Non-pigmented ciliary epithelial cell (primary cell): ENCODE measurements at places on chromosomes 12 and 14.

DNA sequence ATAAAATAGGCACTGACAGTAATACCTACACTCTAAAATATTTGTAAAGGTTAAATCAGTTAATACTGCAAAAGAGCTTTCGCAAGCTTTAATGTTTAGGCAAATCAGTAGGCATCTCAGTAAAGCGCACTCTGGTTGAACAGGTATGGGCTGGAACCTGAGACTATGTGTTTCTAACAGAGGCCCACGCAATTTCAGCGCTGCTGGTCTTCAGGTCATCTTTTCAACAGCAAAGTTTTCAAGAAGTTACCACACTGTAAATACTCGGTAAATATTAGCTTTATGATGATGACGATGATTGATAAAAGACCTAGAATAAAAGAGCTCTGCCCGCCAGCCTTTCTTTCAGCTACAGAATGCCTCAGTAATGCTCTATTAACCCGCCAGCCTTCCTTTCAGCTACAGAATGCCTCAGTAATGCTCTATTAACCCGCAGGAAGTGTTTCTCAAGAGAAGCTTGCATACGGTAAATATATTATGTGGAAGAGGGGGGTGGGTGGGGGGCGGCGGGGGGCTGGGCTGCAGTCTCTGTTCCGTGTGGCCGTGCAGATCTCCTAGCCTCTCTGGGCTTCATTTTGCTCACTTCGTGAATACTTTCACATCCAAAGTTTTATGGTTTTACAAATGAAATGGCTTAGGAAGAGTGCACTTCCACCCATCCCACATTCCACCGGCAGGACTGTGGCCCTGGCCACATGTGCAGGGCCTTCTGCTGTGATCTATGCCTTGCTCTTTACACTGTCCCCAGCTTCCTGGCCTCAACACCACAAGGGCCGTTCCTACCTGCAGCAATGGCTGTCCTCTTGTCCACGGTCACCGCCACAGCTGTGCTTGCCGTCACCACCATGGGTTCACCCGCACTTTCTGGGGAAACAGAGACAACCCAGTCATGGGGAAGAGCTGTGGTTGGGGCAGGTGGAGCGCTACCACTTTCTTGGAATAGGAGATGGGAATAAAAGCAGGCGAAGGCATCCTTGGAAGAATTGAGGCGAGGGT, 19.9 kb downstream of the LRTM2 start:
- no peak for DNase-seq

DNA sequence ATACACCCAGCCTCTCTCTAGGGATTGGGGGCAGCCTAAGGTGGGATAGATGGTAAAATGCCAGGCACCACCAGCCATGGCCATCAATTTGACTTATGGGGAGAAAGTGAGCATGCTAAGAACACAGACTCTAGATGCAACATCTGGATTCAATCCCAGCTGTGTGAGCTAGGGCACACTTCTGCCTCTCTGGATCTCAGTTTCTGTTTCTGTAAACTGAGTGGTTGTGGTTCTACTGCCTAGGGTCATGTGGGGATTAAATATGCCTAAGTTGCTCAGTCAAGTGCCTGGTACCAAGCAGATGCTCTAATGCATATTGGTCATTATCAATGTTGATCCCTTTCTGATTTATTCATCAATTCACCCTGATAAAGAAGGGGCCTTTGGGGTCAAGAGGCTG, 12.6 kb upstream of the OAS1 start:
- no peak for DNase-seq

GRCh38 chr14:72104011-72104613, 171.9 kb downstream of the RGS6 start:
- no peak for DNase-seq

DNA sequence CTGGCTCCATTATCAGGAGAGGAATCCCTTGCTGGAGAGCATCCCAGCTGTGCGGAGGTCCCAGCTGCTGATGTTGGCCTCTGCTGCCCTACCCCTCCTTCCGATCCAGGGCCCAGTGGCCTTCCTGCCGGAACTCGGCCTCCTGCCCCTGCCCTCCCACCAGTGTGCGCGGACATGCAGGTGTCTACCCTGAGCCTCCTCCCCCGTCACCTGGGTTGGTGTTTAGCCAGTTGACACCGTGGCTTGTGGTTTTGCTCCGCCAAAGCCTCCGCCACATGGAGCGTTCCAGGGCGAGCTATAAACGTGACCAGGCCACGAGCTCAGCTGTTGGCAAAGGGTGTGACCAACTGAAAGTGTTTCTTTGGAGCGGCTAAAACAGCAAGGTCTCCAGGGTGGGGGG, 1104.3 kb downstream of the BCL11B start:
- no peak for DNase-seq

- DNase-seq, result no peak
Observed at GRCh38 chr12:98606359-98606988, 13.0 kb downstream of the SLC25A3 start.

DNA sequence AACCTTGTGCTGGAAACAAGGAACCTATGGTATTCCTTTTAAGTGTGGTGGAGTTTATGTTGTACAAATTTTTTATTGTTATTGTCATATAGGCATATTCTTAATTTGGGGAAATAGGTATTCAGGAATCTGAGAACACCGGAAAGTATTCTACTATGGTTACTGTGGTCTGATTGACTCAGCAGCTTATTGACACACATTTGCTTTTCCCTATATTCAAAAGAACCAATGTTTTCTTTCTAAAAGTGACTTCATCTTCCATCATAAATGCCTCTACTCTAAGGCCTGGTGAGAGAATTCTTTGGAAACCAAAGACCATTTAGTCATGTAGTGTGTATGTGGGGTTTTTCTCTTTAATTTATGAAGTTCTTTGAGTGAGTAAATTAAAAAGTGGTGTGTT, 474.8 kb downstream of the TMTC2 start:
- peak; percentile 27 for DNase-seq

GRCh38 chr12:92162079-92162478, 16.4 kb upstream of the BTG1 start:
- no peak for DNase-seq

DNA sequence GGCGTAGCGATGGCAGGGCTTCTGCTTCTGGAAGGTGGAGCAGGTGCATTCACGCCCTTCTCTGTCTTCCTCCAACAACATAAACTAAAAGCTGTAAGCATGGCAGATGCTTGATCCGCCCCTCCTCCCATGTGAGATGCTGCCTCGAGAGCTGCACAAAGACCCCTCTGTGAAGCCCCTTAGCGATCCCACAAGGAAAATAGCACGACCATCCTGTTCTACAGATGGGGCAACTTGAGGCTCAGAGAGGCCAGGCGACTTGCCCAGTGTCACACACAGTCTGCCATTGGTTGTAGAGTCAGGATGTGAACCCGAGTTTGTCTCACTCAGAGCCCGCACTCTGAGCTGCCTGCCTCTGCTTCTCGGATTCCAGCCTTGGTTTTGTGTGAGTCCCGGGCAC, 144.4 kb downstream of the SCARB1 start:
- DNase-seq, result no peak

DNA sequence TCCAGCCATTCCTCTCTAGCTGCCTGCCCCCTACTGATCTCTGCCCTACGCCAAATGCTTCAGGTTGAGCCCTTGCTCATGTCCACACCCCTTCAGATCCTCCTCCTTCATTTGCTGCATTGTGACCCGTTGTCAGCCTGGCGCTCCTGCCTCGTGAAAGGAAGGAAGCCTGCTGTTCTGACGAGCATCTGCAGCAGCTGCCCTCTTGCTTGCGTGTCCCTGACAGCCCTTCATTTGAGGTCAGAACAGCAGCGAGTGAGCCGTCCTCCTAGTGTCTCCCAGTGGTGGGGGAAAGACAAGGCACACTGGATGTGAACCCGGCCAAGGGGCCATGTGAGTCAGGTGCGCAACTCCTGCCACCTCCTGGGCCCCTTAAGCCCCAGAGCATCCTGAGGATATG, 3.0 kb upstream of the PIANP start:
- DNase-seq, result no peak

GRCh38 chr12:69765515-69765914, 26.9 kb downstream of the RAB3IP start:
- no peak for DNase-seq

DNA sequence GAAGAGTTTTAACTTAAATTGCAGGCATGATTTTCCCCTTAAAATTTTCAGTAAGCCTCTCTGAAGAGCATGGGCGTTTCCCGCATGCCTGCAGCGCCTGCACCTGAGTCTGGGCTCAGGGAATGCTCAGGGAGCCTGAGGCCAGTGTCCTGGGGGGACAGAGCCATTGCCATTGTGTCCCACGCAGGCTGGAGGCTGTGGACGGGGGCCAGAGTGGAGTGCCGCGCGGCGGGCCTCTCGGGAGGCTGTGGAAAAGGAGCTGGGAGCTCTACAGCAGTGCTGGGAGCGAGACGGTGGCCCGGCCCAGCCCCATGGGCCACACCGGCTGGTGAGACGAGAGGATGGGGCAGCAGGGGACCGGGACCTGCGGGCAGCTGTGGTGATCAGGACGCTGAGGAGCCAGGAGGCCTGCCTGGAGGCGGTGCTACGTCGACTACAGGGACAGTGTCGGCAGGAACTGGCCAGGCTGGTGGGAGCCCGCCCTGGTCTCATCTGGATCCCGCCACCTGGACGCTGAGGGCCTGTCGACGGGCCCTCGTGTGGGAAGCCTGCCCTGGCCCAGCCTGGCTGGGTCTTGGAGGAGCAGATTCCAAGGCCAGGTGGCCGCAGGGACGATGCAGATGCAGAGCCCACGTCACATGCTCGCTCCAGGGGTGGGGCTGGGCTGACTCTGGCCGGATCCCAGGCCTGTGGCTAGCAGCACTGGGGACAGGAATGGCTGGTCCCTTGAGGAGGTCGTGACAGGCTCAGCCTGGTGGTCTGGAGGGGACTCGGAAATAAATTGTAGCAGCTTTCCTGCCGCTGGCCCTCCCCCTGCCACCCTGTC, 7.6 kb downstream of the TEDC1 start:
- no peak for DNase-seq

- no peak for DNase-seq
Observed at GRCh38 chr14:92417759-92418158, 94.8 kb downstream of the SLC24A4 start.

DNA sequence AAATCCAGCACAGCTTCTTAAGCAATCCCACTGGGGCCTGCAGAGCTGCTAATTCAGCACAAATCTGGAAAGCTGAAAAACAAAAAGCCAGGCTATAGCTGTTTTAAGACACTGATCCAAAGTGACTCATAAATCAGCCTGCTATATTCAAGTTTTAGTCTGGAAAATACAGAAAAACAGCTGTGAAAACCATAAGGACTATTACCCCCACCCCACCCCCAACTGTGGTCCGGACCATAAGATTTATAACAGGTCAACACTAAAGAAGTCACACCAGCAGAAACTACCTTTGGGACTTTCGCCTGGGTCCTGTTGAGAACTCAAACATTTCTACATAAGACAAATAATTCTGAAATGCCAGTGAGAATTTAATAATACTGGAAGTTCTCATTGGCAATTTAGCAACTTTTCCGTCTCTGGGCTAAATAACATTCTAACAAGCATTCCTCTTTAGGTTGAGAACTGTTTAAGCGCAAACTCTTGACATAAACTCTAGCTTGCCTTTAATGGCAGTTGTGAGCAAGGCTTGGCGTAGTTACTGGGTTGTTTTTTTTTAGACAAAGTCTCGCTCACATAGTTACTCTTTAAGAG, 3.3 kb downstream of the LRIG3 start:
- peak; percentile 50 for DNase-seq

DNA sequence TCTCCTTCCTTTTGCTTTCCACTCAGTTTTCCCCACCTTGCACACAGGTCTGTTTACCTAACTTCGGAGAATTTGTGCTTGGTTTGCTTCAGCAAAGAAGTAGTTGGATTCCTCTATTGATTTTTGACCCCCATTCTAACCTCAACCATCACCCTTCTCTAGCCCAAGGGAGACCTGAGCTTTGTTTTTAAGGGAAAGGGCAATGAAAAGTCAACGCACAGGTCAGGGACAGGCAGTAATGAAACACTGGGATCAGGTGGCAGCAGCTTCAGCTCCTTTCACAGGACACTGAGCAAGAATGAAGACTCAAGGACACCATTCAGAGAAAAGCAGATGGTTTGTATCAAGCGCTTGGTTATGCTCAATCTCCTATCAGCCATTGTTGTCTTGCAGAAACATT, 46.9 kb upstream of the KRR1 start:
- DNase-seq, result no peak

- DNase-seq, result no peak
Observed at GRCh38 chr12:83470749-83471148, 784.0 kb downstream of the TMTC2 start.

DNA sequence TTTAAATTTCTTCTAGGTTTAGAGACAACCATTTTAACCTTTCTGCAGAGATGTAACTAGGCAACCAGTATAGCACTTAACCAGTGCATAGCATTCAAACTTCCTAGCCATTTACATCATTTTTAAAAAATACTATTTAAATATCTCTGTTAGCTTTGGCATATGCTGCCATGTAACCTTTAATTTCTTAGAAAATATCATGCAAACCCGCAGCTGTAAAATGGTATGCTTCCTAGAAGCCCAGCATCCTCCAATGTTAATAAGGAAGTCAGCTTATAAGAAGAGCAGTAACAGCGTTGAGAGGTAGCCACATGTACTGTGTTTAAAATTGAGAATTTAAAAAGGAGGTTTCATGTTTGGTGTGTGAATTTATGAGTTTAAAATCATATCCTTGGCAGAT, 22.8 kb downstream of the GNG2 start:
- DNase-seq, result no peak

GRCh38 chr12:1530592-1531152, 63.7 kb downstream of the FBXL14 start:
- DNase-seq, result no peak

DNA sequence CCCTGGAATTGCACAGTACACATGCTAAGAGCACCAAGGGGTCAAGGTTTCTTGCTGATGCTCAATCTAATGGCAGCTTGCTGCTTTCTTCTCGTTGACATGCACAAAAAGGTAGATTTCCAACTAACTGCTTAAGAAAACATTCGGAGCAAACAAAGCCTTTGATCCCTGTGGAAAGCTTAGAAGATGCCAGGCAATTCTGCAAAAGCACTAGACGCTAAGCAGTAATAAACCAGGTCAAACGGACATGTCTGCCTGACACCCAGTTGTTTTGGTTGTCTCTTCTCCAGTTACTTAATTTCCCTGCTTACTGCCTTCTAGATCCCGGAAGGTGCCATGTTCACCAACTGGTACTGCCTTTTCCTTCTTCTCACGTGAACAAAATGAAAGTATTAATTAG, 100.5 kb upstream of the TMCC3 start:
- DNase-seq, result no peak

DNA sequence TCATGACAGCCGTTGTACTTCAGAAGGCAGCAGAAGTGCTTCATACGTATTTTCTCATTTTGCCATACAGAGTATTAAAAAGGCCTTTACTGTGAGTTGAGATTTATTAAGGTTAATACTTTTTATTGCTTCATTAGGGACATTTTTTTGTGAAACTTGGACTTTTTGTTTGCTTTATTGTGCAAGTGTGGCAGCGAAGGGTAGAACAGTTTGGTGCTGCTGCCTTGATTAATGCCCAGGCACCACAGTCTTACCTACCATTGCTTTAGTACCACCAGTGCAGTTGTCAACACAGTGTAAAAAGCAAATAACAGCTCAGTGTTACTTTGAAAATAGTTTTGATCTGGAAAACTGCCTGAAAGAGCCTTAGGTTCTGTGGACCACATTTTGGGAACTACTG, 147.4 kb downstream of the PCNX1 start:
- DNase-seq, result no peak

GRCh38 chr12:116598311-116599284, 39.4 kb downstream of the MAP1LC3B2 start:
- no peak for DNase-seq

GRCh38 chr12:101745481-101745880, 6.2 kb upstream of the SYCP3 start:
- DNase-seq, result no peak
